ENCODE measurements at places on chromosomes 13 and 19.
A peak's percentile ranks its signal among the peaks of the same experiment; 100 is the strongest.

- no peak for DNase-seq
Observed at GRCh38 chr13:21338156-21338555, 120.9 kb downstream of the ZDHHC20 start.

DNA sequence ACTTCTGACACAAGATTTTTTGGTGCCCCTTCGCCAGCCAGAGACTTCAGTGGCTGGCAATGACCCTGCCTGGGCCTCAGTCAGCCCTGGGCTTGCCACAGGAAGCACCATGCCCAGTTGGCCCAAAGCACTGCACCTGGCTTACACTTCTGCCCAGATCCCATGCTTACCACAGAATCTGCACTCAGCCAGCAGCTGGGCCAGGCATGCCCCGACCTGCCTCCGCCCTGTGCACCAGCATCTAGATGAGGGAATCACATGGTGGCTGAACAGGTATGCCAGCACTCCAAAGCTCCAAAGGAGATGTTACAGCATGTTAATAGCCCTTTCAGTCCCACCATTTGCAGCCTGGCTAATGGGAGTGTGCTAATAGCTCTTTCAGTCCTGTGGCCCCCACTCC is 690.9 kb downstream of the SLITRK6 start:
- no peak for DNase-seq

- no peak for DNase-seq
Observed at GRCh38 chr13:42794577-42795275, 13.3 kb downstream of the FAM216B start.

GRCh38 chr13:106083620-106084350 is 451.7 kb downstream of the EFNB2 start:
- peak; percentile 57 for DNase-seq

DNA sequence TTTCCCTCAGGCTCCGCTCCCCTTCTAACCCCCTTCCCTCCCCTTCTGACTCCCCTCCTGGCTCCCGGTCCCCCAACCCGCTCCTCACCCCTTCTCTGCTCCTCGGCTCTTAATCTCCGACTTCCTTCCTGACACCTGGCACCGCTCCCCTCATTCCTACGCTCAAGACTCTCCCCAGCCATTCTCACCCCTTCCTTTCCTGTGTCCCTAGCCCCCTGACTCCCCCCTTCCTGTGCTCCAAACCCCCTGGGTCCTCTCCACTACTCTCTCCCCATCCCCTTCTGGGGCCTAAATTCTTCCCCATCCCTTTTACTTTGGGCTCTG is 658 bp downstream of the CLPP start:
- peak; percentile 33 for DNase-seq

GRCh38 chr13:114025714-114026431 is 52.0 kb upstream of the C13orf46 start:
- peak; percentile 94 for DNase-seq

- no peak for DNase-seq
Observed at GRCh38 chr19:32857584-32857983, 12.0 kb downstream of the SLC7A9 start.

- DNase-seq: no peak
Observed at GRCh38 chr13:51831519-51831918, 13.5 kb downstream of the TMEM272 start.

DNA sequence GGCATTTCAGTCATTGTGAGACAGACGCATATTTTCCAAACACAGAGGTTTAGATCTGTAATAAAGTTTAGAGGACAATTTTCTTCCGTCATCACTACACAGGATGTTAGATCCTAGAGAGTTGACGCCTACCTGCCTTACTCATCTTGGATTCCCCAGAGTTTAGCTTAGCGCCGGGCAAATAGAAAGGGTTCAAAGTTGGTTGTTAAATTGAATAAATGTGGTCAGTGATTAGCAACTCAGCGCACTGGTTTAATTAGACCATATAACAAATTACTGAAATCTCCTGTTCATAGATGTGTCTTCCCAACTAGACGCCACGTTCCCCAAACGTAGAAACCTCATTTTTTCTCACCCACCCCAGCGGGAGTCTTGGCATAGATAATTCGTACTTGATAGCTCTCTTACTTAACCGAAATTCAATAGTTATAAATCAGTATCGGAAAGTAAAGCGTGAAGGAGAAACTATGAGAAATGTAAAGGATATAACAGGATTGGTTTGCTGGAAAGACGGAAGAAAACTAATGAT is 726 bp upstream of the UFM1 start:
- peak; percentile 27 for DNase-seq

DNA sequence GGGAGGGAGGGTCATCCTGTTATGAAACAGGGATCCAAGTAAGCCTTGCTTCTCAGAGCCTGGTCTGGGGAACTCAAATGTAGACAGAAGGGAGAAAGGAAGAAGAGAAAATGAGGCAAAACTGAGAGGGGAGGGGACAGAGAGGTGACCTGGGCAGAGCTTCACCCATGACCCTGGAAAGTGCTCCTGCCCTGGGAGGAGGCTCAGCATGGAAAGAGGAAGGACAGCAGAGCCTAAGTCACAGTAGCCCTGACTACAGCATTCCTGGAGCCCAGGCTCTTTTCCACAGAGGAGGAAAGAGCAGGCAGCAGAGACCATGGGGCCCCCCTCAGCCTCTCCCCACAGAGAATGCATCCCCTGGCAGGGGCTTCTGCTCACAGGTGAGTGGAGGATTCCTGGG is at the start of gene CEACAM3:
Gene CEACAM3, plus strand, starts transcription at position 226 of the 400 bp plus-strand sequence. Its CDS starts 91 bp downstream, at position 317.
- DNase-seq: no peak

- peak; percentile 28 for DNase-seq
Observed at GRCh38 chr13:44930963-44931623, 58.2 kb downstream of the NUFIP1 start.

- DNase-seq: peak; percentile 57
Observed at GRCh38 chr19:17579661-17580244, 24.3 kb downstream of the COLGALT1 start.

- DNase-seq: no peak
Observed at GRCh38 chr13:80164462-80164861, 176.5 kb downstream of the SPRY2 start.

DNA sequence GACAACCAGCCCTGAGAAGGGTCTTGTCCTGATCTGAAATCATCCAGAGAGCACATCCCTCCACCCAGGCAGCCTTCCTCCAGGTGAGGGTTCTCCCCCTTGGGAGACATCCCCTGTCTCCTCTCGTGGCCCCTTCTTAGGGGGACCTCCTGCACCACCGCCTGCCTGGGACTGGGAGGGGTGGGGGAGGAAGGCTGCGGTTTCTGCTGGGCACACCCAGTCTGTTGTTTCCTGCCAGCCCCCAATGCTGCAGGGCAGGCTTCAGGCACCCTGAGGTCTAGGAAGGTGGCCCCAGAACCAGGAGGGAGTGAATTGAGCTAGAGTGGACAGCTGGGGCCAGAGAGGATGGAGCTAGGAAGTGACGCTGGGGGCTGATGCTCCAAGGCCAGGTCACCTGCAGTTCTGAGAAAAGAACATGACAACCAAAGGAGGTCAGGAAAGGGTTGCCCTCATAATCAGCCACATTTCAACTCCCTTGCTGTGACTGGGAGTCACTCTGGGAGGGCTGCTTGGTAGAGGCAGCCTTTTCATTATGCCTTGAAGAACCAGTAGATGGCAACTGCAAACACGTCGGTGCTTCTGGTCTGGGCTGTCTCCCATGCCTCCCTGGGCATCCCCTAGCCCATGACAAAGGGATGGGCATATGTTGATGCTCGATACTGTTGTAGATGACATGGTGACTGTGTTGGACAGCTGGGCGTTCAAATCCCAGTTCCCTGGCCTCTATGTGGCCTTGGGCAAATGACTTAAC is 1.4 kb downstream of the ARHGEF18 start:
- no peak for DNase-seq

GRCh38 chr19:49956115-49956495 is 4.9 kb downstream of the SIGLEC11 start:
- no peak for DNase-seq

- no peak for DNase-seq
Observed at GRCh38 chr19:10935371-10936059, 6.9 kb downstream of the TIMM29 start.

DNA sequence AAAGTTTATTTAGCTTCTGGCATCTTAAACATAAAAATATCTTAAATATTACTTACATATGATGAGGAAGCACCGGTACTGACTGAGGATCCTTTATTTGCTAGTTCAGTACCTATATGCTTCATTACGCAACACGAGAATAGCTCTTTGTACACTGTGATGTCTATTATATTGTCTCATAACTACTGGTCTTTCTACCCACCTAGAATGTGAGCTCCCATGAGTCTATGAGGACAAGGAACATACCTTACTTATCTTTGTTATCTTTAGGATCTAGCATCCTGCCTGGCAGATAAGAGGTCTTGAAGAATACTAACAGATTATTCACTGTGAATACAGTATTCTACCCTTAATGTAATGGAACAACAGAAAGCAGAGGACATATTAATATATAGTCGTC is 124.9 kb downstream of the DNAJC3 start:
- DNase-seq: no peak

DNA sequence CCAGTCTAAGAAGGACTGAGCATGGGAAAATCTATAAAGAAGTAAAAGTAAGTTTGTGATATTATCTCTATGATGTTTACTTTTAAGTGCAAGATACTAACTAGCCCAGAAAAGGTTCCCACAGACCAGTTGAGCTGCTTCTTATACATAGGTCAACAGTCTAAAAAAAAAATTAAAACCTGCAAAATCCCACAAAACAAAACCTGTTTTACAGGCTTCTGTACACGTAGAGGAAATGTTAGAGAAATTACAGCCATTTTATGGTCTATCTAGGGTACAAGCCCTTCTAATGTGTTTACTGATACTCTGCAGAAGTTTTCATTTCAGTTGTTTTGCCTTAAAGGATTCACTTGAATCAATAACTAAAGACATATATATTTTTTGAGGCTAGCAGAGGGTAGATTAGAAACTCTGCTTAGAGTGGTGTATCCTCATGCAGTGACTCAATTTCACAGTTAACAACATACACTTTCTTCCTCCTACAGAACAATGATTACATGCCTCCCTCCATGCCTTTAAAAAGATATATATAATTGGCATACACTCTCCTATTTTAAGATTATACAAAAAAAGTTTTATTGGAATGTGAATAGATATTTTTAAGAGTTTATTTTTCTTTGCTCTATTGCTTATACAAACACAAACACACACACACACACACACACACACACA is 43.9 kb downstream of the CAB39L start:
- DNase-seq: peak; percentile 42

GRCh38 chr13:29925457-29926097 is 75.2 kb upstream of the UBL3 start:
- DNase-seq: peak; percentile 86

DNA sequence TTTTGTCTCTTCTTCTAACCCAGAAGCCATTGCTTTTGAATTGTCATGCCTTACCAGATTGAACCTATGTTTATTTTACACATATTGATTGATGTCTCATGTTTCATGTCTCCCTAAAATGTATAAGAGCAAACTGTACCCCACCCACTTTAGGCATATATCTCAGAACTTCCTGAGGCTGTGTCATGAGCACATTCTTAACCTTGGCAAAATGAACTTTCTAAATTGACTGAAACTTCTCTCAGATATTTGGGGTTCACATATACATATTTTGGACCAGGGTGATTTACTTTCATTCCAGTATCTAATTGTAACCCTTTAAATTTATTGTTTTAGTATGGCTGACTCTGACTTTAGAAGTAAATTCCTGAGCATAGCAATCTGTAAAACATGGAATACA is 723.9 kb upstream of the PCDH20 start:
- no peak for DNase-seq

DNA sequence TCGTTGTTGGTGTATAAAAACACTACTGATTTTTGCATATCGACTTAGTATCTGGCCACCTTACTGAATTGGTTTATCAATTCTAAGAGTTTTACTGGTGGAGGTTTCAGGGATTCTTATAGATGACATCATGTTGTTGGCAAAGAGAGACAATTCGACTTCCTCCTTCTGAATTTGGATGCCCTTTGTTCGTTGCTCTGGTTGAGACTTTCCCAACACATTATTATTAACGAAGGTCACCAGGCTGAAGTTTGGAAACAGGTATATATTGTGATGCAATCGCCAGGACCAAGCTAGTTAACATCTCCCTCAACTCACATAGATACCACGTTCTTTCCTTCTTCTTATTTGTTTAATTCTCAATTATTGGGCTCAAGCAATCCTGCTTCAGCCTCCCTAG is 2.1 kb upstream of the ZSCAN5B start:
- no peak for DNase-seq

GRCh38 chr19:20662421-20663105 is 1.2 kb upstream of the ZNF626 start:
- DNase-seq: no peak

GRCh38 chr13:51006067-51006845 is 96.7 kb downstream of the RNASEH2B start:
- no peak for DNase-seq

GRCh38 chr13:94662274-94662945 is 49.9 kb downstream of the SOX21 start:
- DNase-seq: no peak

- no peak for DNase-seq
Observed at GRCh38 chr19:8577247-8577646, at the start of gene MYO1F. Gene MYO1F, minus strand, starts transcription at chr19:8577442. Its CDS starts 133 bp downstream, at chr19:8577309.

DNA sequence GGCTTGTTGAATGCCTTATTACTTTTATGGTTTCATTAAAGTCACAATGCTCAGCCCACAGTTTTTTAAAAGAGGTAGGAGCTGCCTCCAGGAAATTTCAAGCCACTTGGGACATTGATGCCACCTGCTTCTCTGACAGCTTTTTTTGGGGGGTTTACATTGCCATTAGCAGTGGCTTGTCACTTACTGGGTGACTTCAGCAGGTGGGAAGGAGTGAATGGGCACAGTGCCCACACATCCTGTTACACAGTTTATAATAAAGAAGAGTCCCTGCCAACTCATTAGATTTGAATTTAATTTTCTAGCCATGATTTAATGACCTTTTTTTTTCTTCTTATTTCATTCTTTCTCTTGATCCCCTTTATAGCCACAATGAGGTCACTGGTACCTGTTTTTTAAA is 61.0 kb downstream of the NHLRC3 start:
- DNase-seq: no peak

- peak; percentile 67 for DNase-seq
Observed at GRCh38 chr19:45451131-45451849, 16.5 kb upstream of the FOSB start.

DNA sequence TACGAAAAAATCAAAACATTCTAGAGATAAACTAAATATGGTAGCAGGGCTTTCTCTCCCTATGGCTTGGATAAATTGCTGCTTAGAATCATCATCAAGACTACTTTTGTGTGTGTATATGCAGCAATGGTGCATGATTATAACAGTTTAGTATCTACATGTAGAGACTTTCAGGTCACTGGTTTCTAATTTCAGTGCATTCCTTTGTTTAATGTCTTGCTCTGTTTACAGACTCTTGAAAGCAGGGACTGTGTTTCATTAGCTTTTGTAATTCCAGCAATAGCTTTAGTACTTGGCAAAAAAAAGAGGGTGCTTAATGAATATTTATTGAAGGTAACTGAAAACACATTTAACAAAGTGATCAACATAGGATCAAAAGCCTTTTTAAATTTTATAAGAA is 420.7 kb downstream of the PCDH9 start:
- DNase-seq: peak; percentile 1

GRCh38 chr19:13004273-13004672 is 9.0 kb downstream of the NFIX start:
- DNase-seq: no peak

- DNase-seq: no peak
Observed at GRCh38 chr19:19399733-19400433, 5.6 kb upstream of the GATAD2A start.

GRCh38 chr19:45781214-45782161 is 802 bp downstream of the DMPK start:
- DNase-seq: peak; percentile 21

GRCh38 chr13:42574011-42574410 is at the start of gene TNFSF11:
Gene TNFSF11, plus strand, starts transcription at chr13:42574152. Its CDS starts 152 bp downstream, at chr13:42574304.
- DNase-seq: no peak

Measured in fibroblast of villous mesenchyme (primary cell).